Motor neuron (in vitro differentiated cells): ENCODE measurements at places on chromosomes 6 and 20. TPM values are rescaled to one million over a fixed set of nuclear protein-coding genes. Genes with fewer than 3 reads are reported as not detected.
A peak's percentile ranks its signal among the peaks of the same experiment; 100 is the strongest.

DNA sequence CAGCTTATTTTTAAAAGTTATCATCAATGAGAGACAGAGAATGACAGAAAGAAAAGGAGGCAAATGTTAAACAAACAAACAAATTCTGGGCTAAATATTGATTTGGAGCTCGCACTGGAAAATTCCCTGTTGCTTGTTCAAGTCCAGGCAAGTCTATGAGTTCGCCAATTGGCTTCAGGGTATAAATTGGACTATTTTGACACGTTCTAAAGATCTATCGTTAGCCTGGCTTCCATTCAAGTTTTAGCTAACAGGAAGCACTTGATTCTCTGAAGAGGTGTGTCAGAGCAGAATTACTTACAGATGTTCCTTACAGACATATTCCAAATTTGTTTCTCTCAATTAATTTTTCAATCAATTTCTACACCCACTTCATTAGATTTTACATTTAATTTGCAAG, 15.8 kb upstream of the RFPL4B start:
- no peak for ATAC-seq

PTK7 gene
- total RNA-seq, result 28.1 and 33.1 TPM in 2 replicates

MDFI gene
- 20.8 and 21.6 TPM in 2 replicates for total RNA-seq

DNA sequence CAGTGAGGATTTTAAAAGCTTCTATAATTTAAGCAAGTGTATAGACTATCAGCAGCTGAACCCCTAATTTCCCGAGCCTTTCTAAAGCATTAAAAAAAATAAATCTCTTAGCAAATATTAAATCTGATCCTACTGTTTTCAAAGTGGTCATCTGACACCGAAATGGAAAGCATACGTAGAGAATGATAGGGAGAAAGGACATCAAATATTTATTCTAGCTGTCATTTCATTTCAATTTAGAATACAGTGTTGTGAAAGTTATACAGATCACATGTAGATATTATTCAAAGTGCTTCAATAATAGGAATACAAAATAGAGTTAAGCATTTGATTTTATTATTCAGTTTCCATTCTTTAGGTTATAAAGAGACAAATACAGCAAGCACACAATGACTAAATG, 61.9 kb upstream of the PKIB start:
- no peak for ATAC-seq

GRCh38 chr20:37849566-37849965, 53.4 kb upstream of the VSTM2L start:
- no peak for ATAC-seq

EPB41L2 gene
- total RNA-seq, result 45.7 and 87.8 TPM in 2 replicates

NKX2-2 gene
- total RNA-seq, result 0.23 TPM in 1 of 2 replicates, not detected in the other

- no peak for ATAC-seq
These were observed 18.8 kb downstream of the ZNF292 start for GRCh38 chr6:87174078-87174579.

DNA sequence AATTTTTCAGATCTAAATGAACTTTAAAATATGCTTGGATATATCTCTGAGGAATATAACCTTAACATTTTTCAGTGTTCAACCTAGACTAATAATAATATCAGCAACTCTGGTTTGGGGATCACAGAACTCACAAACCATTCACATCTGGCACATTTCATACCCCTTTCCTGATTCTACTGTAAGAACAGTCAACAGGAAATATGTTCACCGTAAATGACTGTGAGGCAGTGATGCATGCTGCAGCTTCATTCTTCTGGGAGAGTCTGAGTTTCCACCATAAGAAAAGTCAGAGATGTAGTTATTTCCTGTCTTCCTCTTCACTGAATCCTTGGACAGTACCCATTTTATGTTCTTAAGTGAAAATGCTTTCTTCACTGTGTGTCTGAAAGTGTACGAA, 134.2 kb upstream of the IFNGR1 start:
- ATAC-seq, result no peak

DLL1 gene
- 15.9 and 19.1 TPM in 2 replicates for total RNA-seq

DNA sequence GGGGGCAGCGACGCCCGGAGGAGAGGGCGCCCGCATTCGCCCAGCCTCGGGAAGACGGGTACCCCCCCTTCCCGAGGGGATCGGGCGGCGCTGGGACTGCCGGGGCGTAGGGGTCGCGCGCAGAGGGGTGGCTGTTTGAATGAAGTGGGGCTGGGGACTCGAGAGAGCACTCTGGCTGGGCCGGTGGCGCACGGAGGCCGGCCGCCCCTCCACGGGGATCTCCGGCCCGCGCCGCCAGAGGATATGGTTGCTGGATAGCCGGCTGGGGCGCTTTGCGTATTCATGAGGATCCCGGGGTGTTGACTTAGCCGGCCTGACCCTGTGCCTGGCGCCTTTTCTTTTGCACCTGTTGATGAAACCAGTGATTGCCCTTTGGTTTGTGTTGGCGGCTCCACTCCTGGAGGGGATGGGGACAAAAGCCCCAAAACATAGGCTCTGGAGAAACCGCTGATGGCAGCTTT, 469 bp downstream of the SYNJ2 start:
- peak; percentile 45 for ATAC-seq

DNMT3B gene
- total RNA-seq, result 1.4 and 2.1 TPM in 2 replicates

GRCh38 chr6:5079692-5080091, 5.4 kb upstream of the PPP1R3G start:
- no peak for ATAC-seq

METTL24 gene
- total RNA-seq, result not detected in 2 replicates

HSPA1L gene
- total RNA-seq, result 0.90 and 1.3 TPM in 2 replicates

DNA sequence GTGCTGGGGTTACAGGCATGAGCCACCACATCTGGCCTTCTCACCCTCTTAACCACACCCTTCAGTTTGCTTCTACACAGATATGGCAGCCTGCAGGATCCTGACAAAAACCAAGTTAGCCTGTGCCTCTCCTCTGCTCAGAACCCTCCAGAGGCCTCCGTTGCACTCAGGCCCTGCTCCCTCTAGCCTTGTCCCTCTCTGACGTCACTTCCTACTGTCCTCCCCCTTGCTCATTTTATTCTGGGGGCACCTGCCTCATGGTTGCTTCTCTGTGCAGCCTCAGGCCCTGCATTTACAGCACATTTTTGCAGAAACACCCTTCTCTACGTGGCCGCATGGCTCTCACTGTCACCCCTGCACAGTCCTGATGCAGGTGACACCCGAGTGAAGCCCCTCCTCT, 105.6 kb downstream of the CDC5L start:
- no peak for ATAC-seq

DNA sequence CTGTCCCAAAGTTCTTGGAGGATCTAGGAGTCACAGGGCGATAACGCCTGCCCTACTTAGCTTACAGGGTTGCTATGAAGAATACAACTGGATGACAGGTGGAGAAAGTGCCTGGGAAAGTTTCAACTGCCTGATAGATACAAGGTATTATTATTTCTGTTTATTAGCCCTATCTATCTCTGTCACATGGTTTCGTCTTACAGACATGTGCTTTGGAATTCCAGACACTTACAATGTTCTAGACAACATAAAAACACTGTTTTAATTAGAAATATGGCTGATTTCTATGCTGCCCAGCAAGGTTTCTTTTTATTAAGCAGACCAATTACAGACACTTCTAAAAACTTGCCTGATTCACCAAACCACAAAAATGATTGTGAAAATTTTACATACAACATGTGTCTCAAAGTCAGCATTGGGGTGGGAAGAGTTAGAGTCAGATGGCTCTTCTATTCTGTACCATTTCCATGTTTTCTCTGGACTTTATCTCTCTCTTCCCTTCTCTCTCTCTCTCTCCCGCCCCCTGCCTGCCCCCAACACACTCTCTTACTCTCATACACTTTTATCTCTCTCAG, 50.0 kb downstream of the GJA10 start:
- ATAC-seq, result no peak

DNA sequence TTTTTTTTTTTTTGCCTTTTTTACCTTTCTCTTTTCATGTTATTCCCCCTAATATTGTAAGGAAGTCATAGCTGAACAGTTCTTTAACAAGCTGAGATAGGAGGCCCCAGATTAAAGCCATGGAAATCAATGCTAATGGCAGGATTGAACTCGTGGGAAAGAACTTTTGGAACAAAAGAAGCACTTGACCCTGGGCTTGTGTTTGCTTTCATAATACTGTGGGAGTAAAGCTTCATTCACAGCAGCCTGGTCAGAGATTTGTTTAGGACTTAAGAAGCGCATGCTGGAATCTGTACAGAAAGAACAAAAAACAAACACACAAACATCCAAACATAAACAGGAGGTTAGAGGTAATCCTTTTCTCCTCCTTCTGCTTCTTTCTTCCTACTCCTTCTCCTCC, 5.1 kb downstream of the HEY2 start:
- no peak for ATAC-seq

DNA sequence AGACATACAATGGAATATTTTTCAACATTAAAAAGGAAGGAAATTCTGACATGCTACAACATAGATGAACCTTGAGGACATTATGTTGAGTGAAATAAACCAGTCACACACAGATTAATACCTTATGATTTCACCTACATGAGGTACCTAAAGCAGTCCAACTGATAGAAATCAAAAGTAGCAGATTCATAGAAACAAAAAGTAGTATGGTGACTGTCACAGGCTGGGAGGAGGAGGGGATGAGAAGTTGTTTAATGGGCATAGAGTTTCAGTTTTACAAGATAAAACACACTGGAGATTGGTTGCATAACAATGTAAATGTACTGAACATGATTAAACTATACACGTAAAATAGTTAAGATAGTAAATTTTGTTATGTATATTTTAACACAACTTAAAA, 48.5 kb upstream of the OLIG3 start:
- no peak for ATAC-seq

ATF6B gene
- 25.6 and 36.6 TPM in 2 replicates for total RNA-seq

DNA sequence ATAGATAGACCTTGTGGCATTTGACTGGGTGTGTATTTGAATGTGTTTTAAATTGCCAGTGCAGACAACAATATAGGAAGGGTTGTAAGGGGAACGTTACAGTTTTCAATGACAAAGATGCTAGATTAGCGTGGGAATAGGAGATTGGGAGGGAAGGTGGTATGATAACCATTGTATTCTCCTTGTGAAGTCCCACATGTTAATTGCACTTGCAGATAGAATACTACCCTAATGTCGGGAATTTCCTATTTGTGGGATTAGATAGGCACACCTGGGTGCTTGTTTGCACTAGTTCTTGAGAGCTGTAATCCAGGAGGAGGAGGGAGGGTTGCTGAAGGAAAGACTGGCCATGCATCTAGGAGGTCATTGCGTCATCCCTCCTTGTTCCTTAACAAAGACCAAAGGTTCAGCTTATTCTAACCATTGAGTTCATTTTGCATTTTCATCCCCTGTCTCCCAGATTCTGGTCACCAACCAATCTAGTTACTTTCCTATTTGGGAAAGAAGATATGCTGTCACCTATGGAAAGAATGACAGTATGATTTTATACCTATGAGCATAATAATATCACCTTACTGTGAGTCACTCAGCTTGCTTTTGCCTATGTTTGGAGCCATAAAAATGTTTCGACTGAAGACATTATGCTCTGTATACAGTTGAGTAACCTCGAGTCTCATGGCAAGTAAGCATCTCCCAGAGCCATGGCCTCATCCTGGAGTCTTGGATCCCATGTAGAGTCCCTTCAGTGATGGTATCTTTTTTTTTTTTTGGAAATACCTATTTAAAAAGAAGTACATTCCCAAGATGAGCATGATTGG, 201.5 kb downstream of the DTNBP1 start:
- no peak for ATAC-seq

DNA sequence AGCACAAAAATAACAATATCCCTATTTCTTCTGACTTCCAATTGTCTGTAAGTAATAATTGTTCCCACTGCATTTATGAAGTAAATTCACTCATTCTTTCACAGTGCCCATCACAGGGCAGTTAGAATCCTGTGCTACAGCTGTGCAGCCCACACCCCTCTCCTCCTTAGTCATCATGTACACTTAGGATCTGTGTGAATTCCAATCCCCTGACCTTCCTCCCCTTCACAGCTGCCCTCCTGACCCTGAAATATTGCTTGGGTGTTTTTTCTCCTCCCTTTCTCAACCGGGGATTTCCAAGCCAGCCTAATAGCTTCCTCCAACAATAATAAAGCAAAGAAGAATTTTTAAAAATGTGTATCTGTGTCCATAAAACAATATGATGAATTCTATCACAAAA, 91.5 kb upstream of the BEND6 start:
- no peak for ATAC-seq

DNA sequence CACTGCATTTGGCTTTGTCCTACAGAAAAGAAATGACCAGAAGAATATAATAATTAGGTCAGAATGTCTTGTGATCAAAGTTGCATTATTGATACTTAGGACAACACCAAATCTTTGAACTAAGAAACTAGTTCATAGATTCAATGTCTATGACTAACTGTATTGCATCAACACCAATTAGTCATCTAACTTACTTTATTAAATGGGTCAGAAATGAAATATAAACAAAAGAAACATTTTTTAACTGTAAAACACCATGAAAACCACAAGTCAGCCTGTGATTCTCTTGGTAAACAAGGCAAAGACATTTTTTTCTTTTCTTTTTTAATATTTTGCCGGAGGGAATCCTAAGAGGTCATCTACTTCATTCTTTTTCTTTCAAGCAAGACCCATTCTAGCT, 114.1 kb upstream of the HDDC2 start:
- ATAC-seq, result no peak

- ATAC-seq, result peak; percentile 3
These were observed 6.9 kb upstream of the HRH3 start for GRCh38 chr20:62226707-62227590.

SUMO4 gene
- total RNA-seq, result 2.1 and 2.7 TPM in 2 replicates

RBM12 gene
- 31.6 and 33.1 TPM in 2 replicates for total RNA-seq

GRCh38 chr6:160117137-160117536, 4.5 kb upstream of the SLC22A1 start:
- ATAC-seq, result no peak

DNA sequence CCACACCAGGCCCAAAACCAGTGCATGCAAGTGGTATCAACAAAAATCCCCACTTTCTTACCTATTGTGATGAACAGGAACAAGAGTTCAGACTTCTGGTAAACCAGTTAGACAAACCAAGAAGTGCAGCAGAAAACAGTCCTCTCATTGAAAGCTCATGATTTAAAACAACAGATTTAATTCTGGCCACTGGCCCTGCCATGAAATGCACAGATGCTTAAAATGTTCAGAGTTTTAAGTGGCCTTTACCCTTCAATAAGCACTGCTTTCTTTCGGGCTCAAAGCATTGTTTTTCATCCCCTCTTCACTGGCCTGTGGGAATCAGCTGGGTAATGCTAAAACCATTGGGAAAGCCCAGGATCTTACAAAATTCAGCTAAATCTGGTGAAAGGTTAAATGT, 102.4 kb upstream of the ISM1 start:
- no peak for ATAC-seq

DNA sequence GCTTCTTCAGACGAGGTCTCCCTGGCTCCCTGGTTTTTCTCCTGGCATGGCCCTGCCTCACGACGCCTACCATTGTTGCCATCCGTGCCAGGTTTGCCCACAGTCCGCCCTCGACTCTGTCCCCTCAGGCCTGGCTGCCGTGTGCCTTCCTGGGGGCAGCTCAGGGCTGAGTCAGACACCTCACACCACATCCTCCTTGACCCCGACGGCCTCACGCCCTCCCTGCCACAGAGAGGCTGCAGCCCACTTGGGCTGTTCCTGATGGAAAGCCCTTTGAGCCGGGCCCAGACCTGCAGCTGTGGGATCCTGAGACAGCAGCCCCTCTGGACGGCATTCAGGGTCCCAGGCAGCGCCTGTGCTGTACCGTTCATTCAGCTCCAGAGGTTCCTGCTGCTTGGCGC, 108.3 kb downstream of the PSMB1 start:
- no peak for ATAC-seq

SAMD5 gene
- 6.5 and 7.5 TPM in 2 replicates for total RNA-seq
